ENCODE measurements at places on chromosomes 7 and 10.
A peak's percentile ranks its signal among the peaks of the same experiment; 100 is the strongest.

GRCh38 chr7:20280475-20281351, 50.0 kb upstream of the ITGB8 start:
- DNase-seq = no peak

DNA sequence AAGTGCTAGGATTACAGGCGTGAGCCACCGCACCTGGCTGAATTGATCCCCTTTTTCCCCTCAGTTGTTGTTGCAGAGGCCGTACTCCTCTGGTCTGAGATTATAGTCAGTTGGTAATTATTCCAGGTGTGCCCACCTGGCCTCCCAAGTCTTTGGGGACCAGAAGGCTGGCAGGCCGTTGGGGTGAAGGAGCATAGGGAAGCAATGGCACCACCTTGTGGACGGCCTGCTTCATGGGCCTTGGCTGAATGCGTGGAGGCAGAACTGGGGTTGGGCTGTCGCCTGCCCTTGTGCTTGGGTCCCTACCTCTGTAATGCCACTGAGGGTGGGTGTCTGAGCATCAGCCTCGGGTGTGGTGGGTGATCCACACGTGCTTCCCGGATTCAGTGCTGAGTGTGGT, 125.7 kb downstream of the RGS10 start:
- DNase-seq = peak; percentile 78

- DNase-seq = no peak
Observed at GRCh38 chr10:112280205-112280921, 2.8 kb upstream of the TECTB start.

DNA sequence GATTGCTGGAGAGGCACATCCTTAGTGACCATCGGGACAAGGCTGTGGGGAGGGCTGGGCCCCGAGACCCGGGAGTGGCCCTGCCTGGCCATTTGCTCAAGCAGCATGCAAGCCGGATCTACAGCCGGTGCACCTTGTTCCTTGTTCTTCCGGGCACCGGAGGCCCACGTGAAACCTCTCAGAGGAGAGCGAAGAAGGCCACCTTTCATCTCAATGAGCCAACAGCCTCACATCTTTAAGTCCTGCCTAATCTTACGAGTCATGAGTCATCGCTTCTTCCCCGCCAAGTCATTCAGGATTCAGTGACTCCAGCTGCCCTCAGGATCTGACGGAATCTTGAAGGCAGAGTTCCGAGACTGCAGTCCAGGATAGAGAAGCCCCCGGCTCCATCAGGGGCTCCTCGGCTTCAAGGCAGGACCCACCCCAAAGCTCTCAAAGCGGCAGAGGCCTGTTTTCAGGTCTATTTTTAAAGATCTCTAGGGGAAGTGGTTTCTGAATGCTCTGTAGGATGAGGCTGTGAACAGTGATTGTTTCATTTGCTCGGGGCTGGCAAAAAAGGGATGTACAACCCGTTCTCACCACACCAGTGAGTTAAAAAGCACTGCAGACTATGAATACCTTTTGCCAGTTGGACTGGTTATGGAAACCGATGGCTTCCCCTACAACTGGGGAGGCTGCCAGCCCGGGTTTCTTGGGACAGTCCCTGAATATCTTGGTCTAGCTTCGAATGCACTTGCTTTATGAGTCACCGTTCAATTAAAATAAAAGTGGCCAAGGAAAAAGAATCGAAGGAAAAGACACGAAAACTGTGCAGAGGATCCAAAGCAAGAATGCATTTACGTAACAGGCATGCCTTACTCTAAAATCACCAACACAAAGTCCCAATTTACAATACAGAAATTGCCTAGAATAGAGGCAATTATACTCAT, 57.2 kb upstream of the ECHDC3 start:
- DNase-seq = peak; percentile 50

DNA sequence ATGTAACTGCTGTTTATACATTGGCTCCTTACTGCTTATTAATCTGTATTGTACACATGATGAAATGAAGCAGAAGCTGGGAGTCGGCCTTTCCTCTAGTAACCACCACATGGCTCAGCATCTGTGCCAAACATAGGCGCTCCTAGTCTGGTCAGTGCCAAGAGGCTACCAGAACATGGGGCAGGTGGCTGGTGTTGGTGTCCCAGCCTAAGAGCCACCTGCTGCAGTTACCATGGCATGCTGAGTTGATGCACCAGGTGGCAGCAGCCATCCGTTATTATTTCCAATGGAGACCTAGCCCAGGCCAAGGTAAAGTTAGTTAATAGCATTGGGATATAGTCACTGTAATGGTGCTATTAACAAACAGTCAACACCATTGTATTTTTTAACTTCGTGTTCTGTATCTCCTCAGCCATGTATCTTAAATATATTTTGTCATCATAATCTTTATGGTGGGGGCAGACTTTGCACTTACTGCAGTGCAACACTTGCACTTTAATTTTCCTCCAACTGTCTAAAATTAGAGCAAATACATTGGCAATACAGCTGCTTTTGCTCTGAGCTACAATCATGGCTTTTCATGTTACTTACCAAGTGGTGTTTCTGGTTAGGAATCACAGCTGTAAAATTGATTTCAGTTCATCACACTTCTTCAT, 33.1 kb downstream of the HBP1 start:
- peak; percentile 24 for DNase-seq
